ENCODE measurements at places on chromosomes 5 and 9.

GRCh38 chr5:172559004-172559932 lies 81.8 kb upstream of the NEURL1B start:
- DNase-seq = no peak

DNA sequence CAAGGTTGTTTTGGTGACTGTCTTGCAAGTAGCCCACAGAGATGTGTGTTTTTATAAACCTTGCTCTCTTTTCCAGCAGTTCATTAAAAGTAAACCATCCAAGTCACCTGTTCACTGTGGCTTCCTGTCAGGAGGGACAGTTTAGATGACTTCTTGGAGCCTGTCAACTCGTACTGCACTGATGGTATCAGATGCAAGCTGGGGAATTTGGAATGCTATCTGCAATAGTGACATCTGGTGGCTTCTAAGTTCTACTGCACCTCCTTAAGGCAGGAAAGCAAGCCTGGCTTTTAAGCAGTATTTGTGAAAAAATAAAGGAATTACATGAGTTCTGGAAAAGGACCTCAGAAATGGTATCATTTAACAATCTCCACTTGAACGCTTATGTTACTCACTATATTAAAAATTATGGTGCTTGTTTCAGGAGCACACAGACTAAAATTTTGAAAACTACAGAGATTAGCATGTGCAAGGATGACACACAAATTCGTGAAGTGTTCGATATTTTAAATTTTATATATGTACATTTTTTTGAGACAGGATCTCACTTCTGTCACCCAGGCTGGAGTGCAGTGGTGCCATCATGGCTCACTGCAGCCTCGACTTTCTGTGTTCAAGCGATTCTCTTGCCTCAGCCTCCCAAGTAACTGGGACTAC lies 164.0 kb downstream of the TTC39B start:
- DNase-seq = no peak

DNA sequence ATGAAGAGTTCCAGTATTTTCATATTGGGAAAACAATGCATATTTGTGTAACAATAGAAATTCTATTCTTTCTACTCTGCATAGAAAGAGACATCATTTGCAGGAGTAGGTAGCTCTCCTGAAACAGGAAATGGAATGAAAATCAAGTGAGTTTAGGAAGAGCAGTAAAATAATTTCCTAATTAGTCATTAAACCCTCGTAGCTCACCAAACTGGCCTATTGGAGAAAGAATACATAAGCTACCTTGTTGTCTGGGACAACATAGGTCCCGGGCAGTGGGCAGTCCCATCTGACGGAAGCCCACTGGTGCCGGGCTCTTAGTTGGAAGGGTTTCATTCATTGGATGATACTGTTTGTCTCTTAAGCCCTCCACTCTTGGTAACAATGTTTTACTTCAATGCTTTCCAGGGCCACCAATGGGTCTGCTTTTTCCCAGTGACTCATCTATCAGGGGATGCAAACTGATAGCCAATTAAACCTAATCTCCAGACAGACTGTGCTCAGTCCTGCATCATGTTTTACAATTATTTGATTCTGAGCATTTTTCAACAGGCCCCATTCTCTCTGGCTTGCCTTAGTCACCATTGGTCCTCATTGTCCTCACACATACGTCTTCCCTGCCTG lies 46.5 kb downstream of the GNA14 start:
- no peak for DNase-seq

GRCh38 chr9:135009794-135010585 lies 77.5 kb upstream of the OLFM1 start:
- DNase-seq = no peak

DNA sequence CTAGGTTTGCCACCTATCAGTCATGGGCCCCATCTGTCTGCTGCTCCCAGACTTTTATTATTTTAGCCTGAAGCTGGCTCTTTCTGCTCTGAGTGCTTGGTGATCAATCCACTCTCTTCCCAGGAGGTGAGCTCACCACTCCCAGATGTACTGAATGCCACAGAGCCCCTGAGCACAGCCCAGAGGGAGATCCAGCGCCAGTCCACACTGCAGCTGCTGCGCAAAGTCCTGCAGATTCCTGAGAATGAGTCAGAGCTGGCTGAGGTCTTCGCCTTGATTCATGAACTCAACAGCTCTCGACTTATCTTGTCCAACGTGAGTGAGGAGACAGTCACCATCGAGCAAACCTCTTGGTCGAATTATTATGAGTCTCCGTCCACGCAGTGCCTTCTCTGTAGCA lies 36.0 kb downstream of the HMGXB3 start:
- no peak for DNase-seq

DNA sequence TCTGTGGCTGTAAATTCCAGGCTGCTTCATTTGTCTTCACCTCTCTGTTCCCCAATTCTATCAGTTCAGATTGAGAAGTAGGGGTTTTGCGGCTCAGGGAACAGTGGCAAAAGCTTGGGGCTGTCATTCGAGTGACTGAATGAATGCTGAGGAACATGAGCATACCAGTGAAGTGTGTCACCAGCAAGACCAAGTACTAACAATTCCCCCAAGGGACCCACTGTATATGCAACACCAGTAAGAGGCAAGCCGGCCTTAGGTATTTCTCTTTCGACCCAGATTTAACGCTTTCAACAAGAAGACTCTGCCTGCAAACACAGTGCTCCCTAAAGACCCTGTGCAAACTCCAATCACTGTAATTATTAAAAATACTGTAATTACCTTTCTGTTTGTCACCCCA lies 25.8 kb downstream of the KLHL3 start:
- DNase-seq = no peak

DNA sequence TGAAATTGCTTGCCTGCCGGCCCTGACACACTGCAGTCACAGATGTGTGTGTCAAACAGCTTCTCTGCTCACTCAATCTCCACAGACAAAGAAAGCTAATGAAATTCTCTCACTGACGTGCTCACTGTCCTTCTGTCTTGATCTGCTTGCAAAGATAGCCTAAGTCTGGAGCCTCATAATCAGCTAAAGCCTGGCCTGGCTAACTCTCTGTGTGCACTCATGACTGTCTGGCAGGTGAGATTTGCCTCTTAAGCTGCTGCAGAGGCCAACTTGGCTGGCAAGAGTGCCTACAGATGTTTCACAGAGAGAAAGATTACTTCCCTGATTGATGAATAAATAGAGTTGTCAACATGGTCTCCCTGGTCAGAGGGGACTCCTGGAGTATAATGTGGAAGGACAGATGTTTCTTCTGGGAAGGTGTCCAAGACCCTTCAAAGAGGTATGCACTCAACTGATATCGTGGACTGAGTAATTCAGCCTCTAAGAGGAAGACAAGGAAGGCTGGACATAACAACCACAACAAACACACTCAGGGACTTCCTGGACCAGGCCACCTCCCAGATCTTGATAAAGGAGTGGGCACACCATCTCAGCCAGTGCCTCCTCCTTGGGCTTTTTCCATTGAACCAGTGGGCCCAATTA lies 362.0 kb downstream of the SPOCK1 start:
- DNase-seq = no peak

DNA sequence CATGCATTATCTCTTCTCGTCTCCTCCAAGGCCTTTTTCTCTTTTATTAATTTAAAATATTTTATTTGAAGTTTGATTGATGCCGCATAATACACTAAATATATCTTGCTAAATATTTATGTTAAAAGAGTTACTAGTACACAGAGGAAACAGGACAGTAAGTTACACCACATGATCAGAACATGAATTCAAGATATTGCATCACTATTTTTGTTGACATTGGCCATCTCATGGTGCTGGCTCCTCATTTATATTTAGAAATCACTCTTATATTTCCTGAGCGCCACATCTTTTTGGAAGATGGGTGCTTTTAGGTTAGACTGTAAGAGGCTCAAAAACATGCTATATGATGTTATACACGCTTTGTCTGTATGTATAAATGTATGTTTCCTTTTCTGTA lies 23.0 kb downstream of the SPEF2 start:
- DNase-seq = no peak

DNA sequence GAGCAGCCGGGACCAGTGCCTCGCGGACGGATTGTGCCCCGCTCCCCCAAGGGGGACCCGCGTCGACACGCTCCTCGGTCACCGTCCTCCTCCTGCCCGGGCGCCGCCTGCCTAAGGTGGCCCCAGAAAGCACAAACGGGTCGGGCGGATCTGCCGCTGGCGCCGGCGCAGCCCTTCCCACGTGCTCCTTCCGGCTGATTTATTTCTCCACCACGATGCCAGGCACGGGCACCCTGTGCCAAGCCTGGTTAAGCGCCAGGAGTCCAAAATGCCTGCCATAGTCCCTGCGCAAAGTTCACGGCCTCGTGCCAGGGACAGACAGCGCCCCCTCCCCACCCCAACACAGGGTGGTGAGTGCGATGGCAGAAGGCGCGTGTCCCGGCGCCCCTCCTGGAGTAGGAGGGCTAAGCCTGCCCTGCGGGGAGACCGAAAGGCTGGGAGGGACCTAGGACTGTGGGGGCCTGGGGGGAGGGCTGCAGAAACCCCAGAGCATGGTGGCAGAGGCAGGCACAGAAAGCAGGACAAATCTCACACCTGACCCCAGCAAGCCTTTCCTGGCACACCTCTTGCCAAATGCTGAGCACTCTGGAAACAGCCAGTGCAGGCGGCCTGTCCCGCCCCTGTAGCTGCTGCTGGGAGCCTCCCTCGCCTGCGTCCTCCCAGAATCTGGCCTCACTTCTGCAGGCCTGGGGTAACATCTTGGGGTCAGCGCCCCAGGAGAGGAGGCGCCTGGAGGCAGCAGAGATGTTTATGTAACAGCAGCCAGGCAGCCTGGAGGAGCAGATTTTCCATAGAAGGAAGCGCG lies 1.1 kb upstream of the NOTCH1 start:
- DNase-seq = peak; percentile 39

GRCh38 chr5:83957188-83957587 lies 236.5 kb upstream of the HAPLN1 start:
- DNase-seq = no peak

DNA sequence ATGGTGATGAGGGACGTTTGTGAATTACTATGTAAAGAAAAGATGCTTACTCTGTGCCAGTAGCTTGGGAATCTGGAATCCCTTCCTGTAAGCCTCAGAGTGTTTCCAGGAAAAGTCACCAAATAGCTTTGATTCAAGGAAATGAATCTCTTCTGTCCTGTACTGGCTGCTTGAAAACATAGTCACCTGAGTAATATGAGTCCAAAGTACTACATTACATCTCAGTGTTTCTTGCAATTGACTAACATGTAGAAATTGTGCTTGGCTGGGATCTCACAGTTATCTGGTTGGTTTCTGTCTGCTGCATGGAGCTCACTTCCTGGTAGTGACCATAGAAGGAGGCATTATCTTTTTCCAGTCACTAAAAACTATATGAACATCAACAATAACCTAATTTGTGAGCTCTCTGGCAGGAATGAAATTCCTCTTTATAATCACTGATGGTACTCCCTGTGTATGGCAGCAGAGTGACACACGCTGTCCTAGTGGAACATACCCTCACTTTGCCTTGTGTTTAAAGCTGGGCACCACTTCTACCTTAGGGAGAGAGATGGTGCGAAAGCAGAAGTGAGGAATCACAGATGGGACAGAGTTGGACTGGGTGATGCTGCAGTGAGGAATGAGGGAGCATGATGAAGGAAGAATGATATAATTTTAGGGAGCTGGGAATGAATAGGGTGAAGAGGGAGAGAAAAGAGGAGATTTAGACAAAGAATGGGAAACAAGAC lies 568.5 kb downstream of the RAB3C start:
- no peak for DNase-seq

GRCh38 chr9:30771760-30772159 lies 1612.7 kb upstream of the ACO1 start:
- no peak for DNase-seq

DNA sequence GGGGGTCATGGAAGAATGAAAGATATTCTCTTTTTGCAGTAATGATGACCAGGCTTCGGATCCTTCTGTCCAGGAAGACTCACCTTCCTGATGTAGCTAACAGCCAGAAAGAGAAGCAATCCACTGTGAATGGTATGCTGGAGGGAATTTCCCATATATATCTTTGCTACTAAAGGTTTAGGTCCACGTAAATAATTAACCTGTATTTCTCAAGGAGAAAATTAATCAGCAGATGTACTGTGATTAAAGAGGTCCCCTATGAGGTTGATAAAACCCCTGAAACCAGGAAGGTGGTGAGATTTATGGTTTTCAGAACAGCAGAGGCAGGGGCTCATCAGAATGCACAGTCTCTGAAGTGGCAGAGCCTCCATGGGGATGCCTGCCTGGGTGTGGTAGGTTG lies 11.4 kb upstream of the RAB3C start:
- no peak for DNase-seq

DNA sequence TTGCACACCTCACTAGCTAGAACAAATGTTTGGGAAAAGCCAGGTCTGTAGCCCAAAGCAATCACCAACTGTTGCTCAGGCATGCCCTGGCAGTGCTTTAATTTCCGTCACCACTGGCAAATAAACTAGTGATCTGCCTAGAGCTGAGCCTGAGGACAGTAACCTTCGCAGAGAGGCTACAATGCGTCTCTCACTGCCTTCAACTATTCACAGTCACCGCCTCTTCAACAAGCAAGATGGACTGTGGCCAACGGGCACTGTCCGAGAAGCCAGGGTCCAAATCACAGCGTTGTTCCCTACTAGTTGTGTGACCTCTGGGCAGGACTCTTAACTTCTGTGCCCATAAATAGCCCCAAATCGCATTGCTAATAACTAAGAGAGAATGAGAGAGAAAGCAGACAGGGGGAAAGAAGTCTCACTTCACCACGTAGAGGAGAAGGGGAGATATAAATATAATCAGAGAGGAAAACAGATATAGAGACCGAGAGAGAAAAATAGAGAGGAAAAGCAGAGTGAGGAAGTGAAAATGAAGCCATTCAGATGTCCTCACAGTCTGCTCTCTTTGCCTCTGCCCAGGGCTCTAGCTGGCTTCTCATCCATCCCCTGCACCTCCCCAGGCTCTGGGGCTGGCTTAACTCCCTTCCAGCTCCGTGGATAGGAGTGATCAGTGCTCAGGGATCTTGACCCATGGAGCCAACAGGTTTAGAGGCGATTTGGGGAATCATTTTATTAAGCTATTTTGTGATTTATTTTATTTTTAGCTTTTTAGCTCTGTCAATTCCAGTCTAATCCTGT lies 157.9 kb downstream of the ZDHHC21 start:
- DNase-seq = no peak

- DNase-seq = no peak
Measured at GRCh38 chr9:92424340-92424739, at the start of gene OMD. TSS of gene OMD (minus strand) at chr9:92424471. CDS start at chr9:92417558, 6,913 bp downstream.

DNA sequence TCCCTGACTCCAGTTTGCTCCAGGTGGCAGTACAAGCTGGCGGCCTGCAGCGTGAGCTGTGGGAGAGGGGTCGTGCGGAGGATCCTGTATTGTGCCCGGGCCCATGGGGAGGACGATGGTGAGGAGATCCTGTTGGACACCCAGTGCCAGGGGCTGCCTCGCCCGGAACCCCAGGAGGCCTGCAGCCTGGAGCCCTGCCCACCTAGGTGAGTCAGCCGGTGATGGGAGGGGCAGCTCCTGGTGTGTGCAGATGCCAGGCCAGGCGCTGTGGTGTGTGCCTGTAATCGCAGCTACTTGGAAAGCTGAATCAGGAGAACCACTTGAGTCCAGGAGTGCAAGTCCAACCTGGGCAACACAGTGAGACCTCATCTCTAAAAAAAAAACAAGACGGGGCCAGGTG lies 10.0 kb upstream of the CACFD1 start:
- no peak for DNase-seq

All from T-helper 9 cell (primary cell).